ENCODE measurements at places on chromosomes 11 and 22.

- DNase-seq = no peak
These were observed 19.4 kb downstream of the IRF7 start for GRCh38 chr11:596374-596773.

GRCh38 chr11:103631841-103632240 is 404.6 kb upstream of the DDI1 start:
- DNase-seq = no peak

DNA sequence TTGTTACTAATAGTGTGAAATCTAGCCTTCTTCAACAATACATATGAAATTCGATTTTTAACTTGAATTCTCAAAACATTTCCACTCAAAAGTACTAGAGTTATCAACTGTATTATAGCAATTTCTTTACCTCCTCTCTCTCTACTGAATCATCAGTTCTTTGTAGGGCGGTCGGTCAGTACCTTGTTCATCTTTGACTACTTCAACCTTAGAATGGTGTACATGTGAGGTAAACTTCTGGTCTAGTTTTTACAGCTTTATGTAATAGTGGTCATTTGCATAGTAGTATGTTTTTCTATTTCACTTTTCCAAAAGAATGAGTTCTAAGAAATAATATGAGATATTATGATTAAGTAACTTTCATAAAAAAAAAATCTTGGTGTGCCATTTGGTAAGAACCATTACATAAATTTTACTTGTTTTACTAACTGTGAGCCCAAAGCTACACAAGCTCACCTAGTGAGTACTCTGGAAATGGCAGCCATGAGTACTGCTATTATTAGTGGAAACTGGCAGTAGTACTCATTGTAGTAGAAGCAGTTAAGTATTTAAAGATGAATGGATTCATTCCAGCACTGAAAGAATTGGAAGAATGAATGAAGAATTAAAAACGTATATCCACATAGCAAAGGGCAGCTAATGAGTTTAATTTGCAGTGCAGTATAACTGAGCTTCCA is 30.1 kb downstream of the SESN3 start:
- DNase-seq = no peak

DNA sequence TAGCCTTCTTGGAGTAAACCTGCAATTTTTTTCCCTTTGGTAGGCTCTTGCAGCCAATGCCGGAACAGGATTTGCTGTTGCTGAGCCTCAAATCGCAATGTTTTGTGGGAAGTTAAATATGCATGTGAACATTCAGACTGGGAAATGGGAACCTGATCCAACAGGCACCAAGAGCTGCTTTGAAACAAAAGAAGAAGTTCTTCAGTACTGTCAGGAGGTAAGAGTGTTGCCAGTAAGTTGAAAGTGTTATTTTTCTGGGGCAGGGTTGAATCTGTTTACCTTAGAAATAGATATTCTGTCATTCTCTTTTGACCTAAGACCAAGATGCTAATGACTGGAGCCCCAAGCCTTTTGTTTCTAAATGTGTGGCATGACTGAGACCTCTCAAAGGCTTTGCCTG is 39.7 kb downstream of the APLP2 start:
- DNase-seq = no peak

GRCh38 chr22:46406791-46407190 is 71.3 kb downstream of the TRMU start:
- DNase-seq = no peak

- no peak for DNase-seq
These were observed 9.3 kb downstream of the CD44 start for GRCh38 chr11:35148163-35148837.

DNA sequence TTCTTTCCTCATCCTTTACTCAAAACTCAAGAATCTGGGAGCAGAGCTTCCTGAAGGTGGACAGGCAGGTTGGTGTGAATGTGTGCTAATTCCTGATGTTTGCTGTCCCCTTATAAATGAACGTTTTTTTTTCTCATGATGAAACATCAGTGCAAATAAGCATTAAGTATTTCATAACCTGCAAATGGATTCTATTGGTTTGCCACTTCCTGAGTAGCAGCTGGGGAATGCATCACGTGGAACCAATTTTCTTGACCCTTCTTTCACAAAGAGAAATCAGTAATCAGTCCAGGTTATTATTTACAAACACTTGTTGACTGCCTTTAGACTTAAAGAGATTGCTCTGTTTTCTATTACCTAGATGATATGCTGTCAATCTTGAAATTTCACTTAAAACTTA is 40.1 kb upstream of the SCN3B start:
- DNase-seq = no peak

GRCh38 chr11:62449451-62449851 is 30.6 kb downstream of the SCGB1A1 start:
- DNase-seq = no peak

DNA sequence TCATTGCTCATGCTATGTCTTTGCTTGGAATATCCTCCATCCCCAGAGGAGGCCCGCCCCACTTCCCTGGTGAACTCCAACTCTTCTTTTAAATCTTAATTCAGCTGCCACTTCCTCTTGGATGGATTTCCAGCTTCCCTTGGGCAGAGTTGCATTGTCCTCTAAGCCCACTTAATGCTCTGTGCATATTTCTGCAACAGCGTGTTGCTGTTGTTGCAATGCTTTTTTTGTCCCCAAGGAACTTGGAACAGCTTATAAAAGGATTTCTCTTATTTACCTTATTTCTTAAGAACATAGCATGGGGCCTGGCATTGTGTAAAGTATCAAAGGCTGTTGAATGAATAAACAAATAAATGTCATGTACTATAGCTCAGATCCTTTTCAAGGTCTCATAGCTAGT is 507.4 kb downstream of the METTL15 start:
- no peak for DNase-seq

- DNase-seq = no peak
These were observed 3.2 kb downstream of the JOSD1 start for GRCh38 chr22:38697425-38698089.

All from stimulated activated CD4-positive, alpha-beta T cell treated with anti-CD3 and anti-CD28 coated beads, Interleukin-4, amount 100 ng/mL, for 48 hours (primary cell).